Choroid plexus epithelial cell (primary cell): ENCODE measurements at places on chromosomes 3 and 15.

- peak; percentile 22 for DNase-seq
Measured at GRCh38 chr3:129345971-129346370, 67.3 kb downstream of the HMCES start.

- no peak for DNase-seq
Measured at GRCh38 chr15:77010312-77010686, 15.4 kb downstream of the PSTPIP1 start.

DNA sequence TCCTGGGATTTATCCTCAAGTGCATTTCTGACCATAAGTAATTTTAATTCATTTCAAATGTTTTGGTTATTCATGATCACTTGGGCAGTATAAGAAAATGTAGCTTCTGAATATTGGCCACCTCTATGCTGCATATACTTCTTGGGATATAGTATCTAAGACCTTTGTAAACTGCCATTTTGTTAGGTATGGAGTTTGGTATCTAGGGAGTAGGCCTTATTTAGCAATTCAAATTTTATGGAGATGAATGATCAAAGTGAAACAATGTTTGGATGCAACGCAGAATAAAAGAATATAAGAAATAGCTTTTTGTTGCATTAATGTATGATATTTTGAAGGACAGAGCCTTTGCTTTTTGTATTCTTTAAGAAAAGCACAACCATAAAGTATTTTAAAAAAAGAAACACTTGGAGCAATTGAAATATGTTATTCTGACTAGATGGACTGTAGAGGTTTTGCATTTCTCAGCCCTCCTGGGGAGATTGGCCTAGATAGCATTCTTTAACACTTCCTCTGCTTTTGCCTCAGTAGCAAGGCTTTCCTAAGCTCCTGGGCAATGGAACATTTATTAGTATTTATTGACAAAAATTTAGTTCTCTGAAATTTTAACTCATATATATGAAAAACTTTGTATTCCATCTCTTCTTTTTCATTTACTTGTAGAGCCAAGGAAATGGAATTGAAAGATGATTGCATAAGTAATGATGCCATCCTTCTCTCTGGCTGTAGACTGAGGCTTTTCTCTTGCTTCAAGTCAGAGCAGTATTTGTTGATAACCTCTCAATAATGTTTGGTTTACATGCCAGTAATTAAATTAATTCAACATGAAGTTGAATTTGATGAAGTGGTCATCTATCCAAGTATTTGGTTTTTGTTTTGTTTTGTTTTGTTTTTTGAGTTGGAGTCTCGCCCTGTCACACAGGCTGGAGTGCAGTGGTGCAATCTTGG, 61.8 kb upstream of the UTS2B start:
- DNase-seq, result peak; percentile 78

GRCh38 chr3:127079211-127079610, 96.3 kb downstream of the PLXNA1 start:
- DNase-seq, result no peak

DNA sequence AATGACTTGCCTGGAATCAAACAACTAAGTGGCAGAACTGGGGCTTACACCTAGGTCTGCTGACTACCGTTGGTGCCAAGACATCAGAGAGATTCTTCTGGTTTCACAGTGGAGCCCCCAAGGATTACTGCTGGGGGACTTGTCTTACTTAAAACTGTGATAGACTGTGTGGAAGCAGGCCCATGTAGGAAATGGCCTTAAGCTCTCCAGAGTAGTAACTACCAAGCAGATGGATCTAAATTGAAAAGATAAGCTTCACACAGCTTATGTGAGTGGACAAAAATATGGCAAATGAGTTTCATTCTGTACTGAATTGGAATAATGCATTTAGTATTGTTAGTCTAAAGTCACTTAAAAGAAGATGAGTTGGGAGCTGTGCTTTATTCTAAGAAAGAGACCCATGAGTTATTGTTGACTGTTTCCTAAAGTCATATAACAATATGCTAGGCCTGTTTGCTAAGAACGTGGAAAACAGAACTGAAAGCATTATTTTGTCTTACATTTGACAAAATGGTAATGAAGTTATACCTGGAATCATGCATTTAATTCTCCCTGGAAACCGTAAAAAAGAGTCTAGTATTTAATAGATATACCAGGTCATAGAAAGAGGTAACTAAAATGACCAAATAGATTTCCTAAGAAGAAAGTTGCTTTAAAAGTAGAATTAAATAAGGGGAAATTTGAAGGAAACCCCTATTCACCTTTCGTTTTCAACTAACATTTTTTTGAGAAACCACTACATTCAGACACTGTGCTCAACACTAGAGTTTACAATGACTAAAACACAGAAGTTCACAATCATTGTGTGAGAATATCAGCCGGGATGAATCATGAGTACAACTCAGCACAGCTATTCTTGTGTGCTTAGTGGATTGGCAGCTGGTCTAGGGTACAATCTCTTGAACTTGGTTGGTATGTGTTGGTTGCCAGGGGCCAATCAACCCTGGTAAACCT, 13.0 kb upstream of the MAPK6 start:
- peak; percentile 72 for DNase-seq

- peak; percentile 89 for DNase-seq
Measured at GRCh38 chr15:98807262-98807661, 158.9 kb downstream of the IGF1R start.

DNA sequence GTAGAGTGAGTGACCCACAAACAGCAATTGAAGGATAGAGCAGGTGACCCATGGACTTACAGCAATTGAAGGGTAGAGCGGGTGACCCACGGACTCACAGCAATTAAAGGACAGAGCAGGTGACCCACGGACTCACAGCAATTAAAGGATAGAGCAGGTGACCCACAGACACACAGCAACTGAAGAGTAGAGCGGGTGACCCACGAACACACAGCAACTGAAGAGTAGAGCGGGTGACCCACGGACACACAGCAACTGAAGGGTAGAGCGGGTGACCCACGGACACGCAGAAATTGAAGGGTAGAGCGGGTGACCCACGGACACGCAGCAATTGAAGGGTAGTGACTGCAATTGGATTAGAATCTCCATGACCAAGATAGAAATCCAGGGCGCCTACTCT, 9.8 kb upstream of the TNK2 start:
- no peak for DNase-seq

DNA sequence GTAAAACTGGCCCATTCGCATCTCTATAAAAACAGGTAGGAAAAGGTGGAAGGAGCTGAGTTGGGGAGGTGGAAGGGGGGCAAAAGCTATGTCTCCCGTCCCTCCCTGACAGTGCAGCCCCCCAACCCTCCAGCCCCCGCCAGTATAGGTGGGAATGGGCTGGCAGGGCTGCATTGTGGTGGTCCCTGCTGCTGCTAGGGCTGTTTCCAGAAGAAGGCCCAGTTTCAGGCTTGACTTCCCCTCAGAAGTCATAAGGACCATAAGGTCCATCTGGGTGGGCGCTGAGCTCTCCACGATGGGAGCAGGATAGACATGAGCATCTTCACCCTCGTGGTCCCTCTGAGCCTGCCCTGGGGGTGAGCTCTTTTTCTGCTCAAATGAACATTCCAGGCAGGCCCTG, 44.2 kb downstream of the APBA2 start:
- no peak for DNase-seq

DNA sequence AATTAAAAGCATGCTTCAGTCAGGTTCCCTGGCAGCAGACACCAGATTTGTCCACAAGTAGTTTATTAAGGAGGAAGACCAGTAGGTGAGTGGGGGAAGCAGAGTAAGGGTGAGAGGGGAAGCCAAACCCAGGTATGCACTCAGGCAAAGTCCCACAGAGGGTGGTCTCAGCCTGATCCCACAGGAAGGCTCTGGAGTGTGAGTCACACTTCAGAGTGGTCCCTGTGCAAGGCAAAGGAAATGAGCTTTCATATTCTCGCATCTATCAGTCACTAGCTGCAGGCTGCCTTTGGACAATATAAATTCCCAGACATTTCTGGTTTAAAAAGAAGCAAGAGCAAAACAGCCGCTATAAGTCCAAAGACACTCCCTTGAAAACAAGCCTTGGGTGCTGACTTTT, 78.5 kb downstream of the TRANK1 start:
- peak; percentile 19 for DNase-seq

DNA sequence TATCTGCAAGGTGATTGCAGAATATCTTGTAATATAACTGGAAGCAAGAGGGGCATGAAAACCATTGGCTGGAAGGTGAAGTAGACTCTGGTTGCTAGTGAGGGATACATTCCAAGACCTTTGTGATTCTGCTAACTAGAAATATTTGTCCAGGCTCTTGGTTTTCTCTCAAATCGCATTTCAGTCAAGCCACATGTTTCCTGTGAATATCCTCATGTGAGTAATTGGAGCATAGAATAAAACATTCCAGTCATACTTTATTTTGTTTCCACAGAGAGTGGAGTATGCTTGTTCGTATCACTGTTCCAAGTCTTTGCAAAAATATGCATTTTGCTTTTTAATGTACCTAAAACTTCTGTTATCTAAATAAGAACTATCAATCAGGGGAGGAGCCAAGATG, 850.0 kb downstream of the EPHA3 start:
- DNase-seq, result peak; percentile 84

DNA sequence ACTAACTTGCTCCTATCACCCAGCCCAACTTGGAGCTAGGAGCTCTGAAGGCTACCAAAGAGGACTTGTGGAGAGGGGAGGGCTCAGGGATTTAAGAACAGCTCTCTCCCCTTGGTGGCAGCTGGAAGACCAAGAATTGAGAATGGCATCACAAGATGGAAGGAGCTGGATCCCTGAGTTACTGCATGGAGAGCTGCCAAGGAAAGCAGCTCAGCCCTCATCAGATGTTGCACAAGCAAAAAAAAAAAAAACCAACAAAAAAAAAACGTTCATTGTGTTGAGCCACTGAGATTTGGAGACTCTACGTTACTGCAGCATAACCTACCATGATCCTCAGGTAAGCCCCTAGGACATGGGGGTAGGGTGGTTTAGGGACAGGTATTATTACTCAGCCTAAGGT, 41.0 kb downstream of the ITGB5 start:
- peak; percentile 90 for DNase-seq

DNA sequence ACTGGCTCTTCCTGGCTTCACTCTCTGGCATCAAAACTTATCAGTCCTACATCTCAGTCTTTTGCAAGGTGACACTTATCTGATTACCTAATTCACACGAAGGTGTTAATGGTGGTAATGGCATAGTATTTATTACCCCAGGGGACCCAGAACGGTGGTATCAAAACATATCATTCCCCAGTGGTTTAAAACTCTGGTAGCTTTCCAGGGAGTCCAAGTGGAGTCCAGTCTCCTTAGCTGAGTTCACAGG, 41.3 kb downstream of the SMAD3 start:
- DNase-seq, result no peak
